Neural crest cell (in vitro differentiated cells): ENCODE measurements at places on chromosomes 4 and X.

- DNase-seq, result no peak
These were observed 617.4 kb downstream of the CENPC start for GRCh38 chr4:66927937-66928336.

GRCh38 chr4:57064811-57065711 lies 45.1 kb downstream of the IGFBP7 start:
- no peak for DNase-seq

GRCh38 chrX:80021621-80022020 lies 7.1 kb downstream of the TBX22 start:
- no peak for DNase-seq

DNA sequence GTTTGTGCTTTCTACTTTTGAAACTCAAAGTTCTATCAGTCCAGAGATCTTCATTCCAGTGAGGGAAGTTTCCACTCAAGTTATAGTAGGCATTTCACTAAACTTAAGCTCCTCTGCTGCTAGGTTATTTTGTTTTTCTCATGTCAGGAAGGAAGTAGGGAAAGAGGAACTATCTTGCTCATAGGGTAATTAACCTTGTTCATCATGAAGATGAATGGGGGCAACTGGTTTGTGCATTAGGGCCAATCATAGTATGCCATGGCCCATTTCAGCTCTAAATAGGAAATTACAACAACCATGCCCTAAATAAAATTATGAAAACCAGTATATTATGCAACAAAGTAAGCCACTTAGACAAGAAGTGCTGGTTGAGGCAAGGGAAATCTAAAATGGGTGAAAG lies 804.7 kb upstream of the NDST4 start:
- no peak for DNase-seq

GRCh38 chrX:19303256-19303880 lies 40.4 kb upstream of the PDHA1 start:
- DNase-seq, result no peak
